ENCODE measurements at places on chromosomes 3 and 15.
A peak's percentile ranks its signal among the peaks of the same experiment; 100 is the strongest.

- no peak for DNase-seq
Measured at GRCh38 chr3:120101624-120102023, 7.4 kb upstream of the GSK3B start.

GRCh38 chr3:71607364-71607763 lies 23.8 kb upstream of the FOXP1 start:
- DNase-seq = no peak

DNA sequence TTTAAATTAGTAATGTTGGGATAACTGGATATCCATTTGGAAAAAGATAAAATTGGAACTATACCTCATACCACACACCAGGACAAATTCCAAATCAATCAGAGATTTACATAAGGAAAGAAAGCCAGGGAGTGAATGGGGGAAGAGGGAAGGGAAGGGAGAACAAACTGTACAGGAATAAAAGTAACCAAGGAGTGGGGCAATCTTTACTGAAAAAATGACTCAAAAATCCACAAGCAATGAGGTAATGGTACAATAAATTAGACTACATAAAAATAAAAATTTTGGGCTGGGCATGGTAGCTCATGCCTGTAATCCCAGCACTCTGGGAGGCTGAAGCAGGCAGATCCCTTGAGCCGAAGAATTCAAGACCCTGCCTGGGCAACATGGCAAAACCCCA lies 82.6 kb downstream of the MLH1 start:
- no peak for DNase-seq

DNA sequence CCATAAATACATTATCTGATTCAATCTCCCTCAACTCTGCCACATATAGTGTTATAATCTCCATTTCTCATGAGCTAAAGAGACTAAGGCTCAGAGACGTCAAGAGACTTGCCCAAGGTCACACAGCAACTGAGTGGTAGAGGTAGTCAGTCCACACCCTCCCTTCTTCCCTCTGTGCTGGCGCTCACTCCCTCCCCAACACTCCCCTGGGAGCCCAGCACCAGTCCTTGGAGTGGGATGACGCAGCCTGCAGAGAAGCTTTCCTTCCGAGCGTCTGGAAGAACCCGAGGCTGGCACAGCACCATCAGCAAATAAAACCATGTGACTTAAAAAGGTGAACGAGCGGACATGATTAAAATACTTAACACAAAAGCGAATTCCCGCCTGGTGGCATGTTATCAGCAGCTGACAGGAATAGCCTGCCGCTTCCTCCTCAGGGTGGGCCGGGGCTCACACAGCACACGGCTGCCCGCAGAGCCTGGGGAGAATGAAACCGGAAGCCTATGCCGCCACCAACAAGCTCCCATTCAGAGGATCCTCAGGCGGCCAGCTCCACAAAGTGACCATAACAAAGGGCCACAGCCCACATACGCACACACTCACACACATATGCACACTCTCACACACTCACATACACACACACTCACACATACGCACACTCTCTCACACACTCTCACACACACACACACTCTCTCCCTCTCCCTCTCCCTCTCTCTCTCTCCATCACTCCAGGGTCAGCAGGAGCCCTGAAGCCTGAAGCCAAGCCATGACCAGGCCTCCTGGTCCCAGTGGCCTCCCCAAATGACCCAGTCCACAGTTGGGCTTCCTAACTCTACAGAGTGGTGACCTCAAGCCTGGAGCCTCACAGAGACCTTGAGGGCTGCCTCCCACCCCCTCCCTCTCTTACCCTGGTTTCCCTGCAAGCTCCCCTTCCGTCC lies 120.5 kb downstream of the XXYLT1 start:
- DNase-seq = peak; percentile 26

DNA sequence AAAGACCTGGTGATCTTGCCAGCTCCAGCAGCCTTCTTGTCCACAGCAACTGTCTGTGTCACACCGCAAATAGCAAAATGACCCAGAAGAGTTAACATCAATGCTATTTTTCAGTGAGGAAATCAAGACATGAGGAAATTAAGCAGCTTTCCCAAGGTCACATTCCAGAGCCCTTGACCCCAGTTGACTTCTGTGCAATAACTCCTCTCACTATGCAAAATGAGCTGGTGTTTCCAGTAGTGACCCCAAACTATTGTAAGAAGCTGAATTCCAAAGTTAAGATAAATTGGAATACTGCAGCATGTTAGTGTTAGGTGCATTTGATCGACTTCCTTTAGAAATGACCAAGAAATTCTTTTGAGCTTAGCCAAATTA lies 172.8 kb upstream of the SNTN start:
- no peak for DNase-seq

DNA sequence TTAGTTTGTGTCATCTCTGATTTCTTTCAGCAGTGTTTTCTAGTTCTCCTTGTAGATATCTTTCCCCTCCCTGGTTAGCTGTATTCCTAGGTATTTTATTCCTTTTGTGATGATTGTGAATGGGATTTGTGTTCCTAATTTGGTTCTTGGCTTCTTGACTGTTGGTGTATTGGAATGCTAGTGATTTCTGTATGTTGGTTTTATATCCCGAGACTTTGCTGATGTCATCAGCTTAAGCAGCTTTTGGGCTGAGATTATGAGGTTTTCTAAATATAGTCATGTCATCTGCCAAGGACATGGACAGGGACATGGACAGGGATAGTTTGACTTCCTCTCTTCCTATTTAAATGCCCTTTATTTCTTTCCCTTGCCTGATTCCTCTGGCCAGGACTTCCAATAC lies 35.8 kb downstream of the MYO9A start:
- no peak for DNase-seq

DNA sequence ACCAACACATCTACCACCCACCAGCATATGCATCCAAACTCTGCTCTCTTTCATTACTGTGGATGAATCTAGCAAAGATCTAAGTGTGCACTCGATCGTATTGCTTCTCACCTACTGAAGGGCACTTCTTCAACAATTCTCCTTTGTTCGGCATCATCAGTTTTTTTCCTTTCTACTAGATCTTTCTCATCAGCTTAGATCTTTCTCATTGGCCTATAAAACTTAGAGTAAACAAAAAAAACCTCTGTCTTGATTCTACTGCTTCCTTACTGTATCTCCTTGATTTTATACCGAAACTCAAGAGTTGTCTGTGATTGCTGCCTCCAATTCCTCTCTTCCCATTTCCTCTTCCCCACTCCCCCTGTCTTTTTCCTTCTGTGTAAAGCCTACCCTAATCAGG lies 36.1 kb upstream of the TIPARP start:
- no peak for DNase-seq

- DNase-seq = no peak
Measured at GRCh38 chr3:33039628-33040027, 57.3 kb downstream of the GLB1 start.

GRCh38 chr3:71771884-71772283 lies 13.1 kb downstream of the PROK2 start:
- no peak for DNase-seq

DNA sequence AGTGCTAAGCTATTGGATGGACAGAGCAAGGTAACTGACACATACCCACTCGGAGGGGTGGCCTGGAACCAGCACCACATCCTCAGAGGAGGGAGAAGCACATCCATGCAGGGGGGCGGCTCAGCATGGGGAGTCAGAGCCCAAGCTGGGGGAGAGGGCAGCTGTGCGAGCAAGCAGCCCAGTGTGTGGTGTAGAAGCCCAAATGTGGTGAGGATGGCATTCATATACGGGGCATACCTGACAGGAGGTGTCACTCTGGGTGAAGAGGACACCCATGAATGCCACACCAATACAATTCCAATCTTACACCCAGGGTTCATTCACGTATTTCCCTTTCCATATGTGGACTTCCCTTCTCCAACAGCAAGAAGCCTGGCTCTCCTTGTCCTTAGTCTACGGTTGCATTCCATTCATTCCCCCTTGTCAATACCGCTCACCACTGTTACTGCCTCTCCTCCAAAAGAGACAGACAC lies 58.7 kb upstream of the ACAN start:
- DNase-seq = no peak

- no peak for DNase-seq
Measured at GRCh38 chr15:34973512-34973911, 4.0 kb upstream of the AQR start.

DNA sequence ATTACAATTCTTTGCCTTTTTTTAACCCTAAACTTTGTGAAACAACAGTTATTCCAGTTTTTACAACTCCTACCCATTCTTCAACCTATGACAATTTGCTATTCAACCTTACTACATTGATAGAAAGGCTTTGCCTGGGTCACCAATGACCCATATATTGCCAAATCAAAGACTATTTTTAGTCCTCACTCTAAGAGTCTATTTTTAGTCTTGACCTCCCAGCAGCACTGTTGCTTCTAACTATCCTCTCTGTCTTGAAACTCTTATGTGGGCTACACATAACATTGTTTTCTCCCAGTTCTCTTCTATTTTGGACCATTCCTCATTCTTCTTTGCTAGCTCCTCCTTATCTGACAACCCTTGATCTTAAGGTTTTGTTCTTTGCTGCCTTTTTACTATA lies 71.4 kb downstream of the C3orf80 start:
- no peak for DNase-seq

GRCh38 chr15:81195339-81195864 lies 1.3 kb upstream of the IL16 start:
- no peak for DNase-seq

- no peak for DNase-seq
Measured at GRCh38 chr3:4503050-4503449, 9.9 kb downstream of the ITPR1 start.

DNA sequence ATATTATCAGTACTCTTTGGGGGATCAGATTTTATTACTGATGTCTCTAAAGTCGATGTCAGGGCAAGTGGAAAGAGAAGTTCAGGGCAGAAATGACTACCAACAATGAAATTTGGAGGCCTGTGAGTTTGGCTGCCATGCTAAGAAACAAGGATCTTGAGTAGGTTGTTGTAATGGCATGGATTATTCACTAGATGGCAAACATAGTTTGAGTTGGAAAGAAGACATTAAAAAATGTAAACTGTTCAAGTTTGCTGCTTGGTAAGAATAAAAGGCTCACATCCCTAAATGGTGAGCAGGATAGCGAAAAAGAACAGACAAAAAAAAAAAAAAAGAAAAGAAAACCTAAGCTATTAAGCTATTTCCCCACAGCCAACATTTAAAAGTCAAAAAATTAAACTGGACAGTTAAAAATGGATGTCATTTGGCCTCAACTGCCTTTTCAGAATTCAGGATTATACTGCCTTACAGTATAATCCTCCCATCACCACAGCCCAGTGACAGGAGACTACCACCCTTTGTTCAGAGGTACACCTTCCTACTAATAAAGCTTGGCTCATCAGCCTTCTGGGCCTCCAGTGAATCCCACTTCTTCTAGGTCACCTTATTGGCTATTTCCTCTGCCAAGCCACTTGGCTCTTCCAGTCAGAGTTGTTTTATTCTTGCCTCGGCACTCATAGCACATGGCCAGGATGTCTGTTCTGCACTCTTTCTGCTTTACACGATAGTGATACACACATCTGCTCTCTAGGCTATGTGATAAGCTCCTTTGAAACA lies 163.7 kb downstream of the PLD1 start:
- DNase-seq = no peak

DNA sequence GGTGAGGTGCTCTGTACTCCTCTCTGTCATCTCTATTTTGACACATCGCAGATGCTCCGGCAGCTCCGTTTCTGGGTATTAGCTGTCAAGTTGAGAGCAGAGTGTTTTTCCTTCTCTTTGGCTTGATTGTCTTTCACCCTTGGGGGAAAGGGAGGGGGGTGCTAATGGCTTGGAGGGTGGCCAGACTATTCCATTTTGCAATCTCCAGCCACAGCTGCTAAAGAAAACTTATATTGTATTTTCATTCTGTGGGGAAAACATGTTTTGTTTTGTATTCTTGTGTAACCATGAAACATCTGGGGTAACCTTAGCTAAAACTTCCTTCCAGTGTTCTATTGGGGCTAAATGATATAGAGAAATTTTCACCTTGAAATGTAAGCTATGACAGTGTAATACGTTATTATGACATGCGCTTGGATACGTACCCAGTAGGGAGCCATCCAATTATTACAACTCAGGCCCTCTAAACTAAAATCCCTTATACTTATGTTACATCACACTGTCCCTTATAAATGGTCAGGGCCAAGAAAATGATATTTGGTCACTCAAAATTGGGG lies 14.0 kb upstream of the LARP6 start:
- no peak for DNase-seq

DNA sequence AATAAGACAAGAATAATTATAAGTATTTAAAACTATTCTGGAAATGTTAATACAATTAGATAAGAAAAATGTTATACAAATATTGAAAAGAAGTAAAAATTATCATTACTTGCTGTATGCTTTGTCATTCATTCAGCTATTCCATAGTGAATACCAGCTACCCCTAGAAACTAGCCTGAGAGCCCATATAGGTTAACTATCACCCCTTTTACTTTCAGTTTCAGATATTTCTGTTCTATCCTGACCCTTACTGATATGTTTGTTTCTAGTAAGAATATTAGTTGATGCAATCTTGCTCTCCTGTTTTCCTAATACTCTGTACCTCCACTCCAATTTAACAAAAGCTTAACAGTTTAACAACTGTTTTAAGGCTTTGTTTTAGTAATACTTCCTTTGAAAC lies 31.6 kb downstream of the FAM227B start:
- DNase-seq = no peak

DNA sequence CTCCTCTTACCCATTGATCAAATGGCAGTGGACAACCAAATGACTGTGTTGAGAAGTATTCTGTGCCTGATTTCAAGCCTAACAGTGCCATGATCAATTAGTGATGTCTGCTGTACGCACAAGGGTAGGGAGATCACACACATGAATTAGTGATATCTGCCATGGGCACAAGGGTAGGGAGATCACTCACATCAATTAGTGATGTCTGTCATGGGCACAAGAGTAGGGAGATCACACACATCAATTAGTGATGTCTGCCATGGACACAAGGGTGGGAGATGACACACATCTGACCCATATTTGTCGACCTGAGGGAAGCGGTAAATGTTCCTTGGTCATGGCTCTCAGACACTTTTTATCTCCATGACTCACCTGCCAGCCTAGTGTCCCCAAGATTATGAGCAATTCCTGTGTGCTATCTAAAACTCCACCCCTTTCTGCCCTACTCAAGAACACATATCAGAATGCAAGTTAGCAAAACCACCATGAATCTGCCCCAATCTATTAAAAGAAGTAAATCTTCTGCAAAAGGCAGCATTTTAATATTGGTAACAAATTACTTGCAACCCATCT lies 165.0 kb downstream of the NTRK3 start:
- no peak for DNase-seq

DNA sequence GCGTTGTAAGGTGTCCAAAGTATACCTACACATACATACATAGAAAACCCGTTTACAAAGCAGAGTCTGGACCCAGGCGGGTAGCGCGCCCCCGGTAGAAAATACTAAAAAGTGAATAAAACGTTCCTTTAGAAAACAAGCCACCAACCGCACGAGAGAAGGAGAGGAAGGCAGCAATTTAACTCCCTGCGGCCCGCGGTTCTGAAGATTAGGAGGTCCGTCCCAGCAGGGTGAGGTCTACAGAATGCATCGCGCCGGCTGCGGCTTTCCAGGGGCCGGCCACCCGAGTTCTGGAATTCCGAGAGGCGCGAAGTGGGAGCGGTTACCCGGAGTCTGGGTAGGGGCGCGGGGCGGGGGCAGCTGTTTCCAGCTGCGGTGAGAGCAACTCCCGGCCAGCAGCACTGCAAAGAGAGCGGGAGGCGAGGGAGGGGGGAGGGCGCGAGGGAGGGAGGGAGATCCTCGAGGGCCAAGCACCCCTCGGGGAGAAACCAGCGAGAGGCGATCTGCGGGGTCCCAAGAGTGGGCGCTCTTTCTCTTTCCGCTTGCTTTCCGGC lies 318.6 kb downstream of the FGF12 start:
- DNase-seq = no peak

GRCh38 chr15:51667478-51667877 lies 13.8 kb upstream of the SCG3 start:
- no peak for DNase-seq

GRCh38 chr15:47762621-47763020 lies 45.3 kb downstream of the SEMA6D start:
- DNase-seq = no peak
